Dermis microvascular lymphatic vessel endothelial cell (primary cell): ENCODE measurements at places on chromosomes 1 and 21. TPM values are rescaled to one million over a fixed set of nuclear protein-coding genes. Genes with fewer than 3 reads are reported as not detected.

CFAP410 gene
- total RNA-seq: 3.6 and 6.7 TPM in 2 replicates

IQCC gene
- 0.90 and 1.0 TPM in 2 replicates for total RNA-seq

BNIPL gene
- under 0.01 and 0.13 TPM in 2 replicates for total RNA-seq

PLEKHN1 gene
- total RNA-seq: 0.38 and 0.51 TPM in 2 replicates

SSX2IP gene
- total RNA-seq: 1.3 and 1.4 TPM in 2 replicates

ACOT11 gene
- 3.2 and 3.3 TPM in 2 replicates for total RNA-seq

CDC7 gene
- 2.4 and 4.5 TPM in 2 replicates for total RNA-seq

LAD1 gene
- not detected in 2 replicates for total RNA-seq

IFNGR2 gene
- 47.1 and 62.1 TPM in 2 replicates for total RNA-seq

RER1 gene
- 44.5 and 47.2 TPM in 2 replicates for total RNA-seq
